ENCODE measurements at places on chromosomes 12 and 14.

- no peak for DNase-seq
Observed at GRCh38 chr14:24475261-24475660, 32.7 kb upstream of the SDR39U1 start.

GRCh38 chr12:123894823-123895345 lies 77.7 kb downstream of the CCDC92 start:
- no peak for DNase-seq

DNA sequence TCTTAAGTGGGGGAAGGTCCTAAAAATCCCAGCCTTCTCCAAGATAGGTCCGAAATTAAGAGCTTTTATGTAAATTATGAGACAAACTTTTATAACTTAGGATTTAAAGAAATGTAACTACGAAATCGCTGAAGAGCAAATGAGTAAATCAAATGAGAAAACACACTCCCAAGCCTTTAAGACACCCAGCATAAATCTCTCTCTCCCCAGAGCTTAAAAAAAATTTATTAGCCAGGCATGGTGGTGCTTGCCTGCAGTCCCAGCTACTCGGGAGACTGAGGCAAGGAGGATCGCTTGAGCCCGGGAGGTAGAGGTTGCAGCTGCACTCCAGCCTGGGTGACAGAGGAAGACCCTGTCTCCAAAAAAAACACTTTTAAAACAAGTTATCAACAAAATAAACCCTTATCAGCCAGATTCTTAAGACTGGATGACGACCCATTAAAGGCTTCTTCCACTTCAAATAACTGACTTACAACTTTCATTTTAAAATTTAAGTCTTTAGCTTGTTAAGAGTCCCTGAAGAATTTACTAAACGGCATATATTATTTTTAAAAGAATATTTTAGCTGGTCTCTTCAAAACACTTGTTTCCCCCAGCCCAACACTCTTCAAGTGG lies 3.2 kb downstream of the PTGES3 start:
- peak; percentile 49 for DNase-seq

DNA sequence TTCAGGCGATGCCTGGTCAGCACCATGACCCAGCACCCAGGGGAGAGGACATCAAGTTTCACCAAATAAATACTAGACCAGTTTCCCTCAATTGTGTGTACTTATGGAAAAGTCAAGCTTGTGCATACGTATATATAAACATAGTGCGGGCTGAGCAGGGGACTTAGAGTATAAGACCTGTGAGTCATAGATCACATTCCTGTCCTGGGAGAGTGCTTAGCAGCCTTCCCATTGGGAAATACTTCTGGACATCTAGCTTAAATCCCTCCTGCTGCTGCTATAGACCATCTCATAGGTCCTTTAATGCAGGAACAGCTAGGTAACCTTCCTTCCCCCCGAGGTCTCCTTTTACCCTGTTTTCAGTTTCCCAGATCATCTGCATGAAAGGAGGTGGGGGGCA lies 51.9 kb downstream of the PRMT8 start:
- no peak for DNase-seq

- DNase-seq, result no peak
Observed at GRCh38 chr14:99822800-99823455, 29.7 kb downstream of the EML1 start.

DNA sequence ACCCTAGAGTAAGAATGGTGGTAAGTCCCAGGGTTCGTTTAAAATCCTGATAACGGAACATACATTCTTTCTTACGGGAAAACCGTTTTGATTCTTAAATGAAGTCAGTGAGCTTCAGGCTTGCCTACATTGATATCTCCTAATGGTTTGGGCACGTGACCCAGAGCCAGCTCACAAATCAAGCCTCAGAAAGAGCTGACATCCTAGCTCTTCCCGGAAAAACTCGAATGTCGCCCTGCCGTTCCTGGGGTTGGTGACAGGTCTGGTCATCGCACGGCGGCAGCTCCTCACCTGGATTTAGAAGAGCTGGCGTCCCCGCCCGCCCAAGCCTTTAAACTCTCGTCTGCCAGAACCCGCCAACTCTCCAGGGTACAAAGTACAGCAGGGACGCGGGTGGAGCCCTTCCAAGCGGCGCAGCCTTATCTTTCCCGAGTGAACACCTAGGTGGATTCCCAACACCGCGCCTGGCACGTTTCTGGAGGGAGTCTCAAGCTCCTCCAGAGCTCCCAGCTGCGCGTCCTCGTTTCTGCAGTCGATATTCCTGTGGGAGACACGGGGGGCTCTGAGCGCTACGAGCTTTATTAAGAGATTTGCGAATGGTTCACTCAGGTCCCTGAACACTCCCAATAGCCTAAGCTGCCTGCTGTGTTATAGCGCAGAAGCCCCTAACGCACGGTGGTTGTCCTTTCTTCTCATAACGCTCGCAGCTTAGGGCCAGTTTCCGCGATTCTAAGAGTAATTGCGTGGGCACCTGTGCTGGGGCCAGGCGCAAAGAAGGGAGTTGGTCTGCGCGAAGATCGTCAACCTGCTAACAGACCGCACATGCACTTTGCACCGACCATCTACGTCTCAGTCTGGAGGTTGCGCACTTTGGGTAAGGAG lies at the start of gene SSTR1:
SSTR1 (plus strand) TSS at position 169 of the 882 bp plus-strand sequence. CDS start 1,486 bp downstream, outside the sequence.
- peak; percentile 60 for DNase-seq

DNA sequence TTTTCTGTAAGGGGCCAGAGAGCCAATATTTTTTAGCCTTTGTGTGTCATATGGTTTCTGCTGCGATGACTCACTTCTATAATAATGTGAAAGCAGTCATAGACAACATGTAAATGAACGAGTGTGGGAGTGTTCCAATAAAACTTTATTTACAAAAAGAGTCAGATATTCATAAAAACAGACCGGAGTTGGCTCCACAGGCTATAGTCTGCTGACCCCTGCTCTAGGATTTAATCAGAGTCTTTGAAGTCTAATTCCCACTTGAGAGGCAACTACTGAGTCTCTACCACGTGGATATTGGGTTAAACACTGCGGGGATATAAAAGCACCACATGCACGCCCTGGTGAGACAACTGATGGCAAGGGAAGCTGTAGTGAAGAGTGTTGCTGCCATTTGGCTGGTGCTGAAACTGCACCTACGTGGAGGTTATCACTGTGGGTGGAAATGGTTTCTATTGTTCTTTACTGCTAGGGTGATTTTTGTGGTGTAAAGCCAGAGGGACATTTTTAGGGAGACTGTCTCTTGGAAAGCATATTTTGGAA lies 3.6 kb upstream of the NINJ2 start:
- DNase-seq, result no peak

DNA sequence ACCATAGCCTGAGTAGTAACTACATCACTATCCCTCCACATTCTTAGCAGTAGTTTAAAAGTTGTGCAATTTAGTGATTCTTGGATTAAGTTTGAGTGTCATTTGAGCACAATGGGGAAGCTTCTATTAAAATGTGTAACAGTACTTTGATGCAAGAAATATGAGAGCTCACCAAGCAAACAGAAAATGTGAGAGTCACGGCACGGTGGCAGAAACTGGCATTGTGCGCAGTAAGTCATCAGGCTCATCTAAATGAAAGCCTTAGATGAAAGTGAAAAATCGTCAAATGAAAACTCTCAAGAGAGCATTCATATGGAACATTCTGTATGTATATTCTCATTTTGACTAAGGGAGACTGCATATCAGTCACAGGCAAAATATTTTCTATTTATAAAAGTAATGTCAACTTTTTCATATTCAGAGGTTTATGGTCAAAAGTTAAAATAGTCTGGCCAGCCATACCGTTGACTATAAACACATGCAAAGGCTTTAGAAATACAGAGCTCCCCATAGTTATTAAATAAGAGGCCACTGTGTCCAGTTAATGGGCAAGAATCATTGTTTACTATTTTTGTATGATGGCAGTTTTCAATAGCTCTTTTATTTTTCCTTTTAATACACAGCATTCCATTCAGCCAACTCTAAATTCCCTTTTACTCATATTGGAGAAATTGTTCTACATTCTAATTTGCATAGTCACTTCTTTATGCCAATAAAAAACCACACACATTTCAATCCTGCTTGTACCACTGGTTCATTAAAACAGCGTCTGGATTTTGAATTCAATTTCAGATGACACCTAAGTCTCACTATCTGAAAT lies 167.9 kb downstream of the PRKD1 start:
- no peak for DNase-seq

DNA sequence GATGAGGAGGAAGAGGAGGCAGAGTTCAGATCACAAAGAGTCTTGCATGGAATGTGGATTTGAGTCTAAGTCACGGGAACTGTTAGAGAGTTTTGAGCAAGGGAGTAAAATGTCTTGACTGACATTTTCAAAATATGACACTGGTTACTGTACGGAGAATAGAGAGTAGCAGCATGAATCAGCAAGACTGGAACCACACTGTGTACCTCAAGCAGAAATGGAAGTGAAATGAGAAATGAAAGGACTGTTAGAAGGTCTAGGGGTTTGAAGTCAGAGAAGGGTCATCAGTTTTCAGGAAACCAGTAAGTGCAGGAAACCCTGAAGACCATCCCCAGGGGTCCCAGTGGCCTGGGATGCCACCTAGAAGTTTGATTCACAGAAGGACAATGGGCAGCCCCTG lies 236.3 kb downstream of the GALC start:
- DNase-seq, result no peak

DNA sequence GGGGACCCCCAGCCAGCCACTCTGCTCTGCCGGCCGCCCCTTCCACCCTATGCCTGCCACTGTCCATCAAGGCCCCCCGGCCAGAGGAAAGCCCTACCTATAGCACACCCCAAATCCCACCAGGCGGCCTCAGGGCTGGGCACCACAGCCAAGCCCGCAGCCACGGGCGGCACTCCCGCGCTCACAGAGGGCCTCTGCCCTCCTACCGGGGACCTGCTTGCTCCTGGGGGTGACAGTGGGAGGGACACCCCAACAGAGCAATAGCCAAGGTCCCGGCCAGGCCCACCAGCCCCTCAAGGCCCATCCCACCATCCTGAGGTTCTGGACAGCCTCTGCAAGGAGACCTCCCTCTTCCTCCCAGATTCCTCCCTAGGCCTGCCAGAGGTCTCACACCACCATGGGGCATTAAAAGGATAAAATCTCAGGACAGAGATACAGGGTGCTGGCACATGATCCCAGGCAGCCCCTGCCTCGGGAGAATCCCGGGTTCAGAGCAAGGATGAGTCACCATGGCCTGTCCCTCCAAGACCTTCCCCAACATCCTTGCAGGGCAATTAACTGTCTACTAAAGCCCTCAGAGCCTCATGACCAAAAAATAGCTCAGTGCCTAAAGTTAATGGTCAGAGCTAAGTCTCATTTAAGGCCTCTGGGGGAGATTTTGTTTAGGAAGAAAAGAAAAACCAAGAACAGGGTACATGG lies 17.1 kb downstream of the CCDC85C start:
- no peak for DNase-seq

- no peak for DNase-seq
Observed at GRCh38 chr14:47252802-47253201, 422.6 kb downstream of the MDGA2 start.

DNA sequence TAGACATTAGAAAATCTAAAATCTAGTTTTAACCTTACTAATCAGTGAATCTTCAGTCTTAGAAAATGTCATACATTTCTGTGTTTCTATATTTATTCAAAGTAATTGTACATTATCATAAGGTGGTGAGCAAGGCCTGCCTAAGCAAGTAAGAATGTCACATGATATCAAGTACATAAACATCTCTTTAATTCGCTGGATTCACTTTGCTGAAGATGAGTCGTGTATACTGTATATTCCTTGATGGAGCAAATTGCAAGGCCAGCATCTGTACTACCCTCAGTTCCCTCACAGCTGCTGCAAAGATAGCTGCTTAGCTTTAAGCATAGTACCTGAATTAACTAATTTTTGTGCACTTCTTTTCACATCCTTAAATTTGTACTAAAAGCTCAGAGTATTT lies 8.5 kb upstream of the AK7 start:
- no peak for DNase-seq

DNA sequence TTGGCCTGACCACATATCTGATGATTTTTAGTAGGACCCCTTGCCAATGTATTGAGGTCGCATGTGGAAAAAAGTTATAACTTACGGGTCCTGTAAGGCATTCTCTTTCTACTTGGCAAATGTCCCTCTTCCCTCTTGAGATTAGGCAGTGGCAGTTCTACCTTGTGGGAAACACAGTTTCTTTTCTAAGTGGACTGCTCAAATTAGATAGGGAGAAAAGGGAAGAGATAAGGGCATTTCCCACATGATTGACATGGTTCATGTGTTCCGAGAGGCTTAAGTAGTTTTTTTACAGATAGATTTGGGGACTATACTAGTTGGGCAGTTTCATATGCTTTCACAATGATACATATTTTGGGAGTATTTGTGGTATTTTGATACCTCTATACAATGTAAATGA lies 154.7 kb downstream of the FBXL14 start:
- DNase-seq, result no peak
